ENCODE measurements at places on chromosomes 12 and 14.
A peak's percentile ranks its signal among the peaks of the same experiment; 100 is the strongest.

GRCh38 chr14:75126121-75126544, 715 bp downstream of the NEK9 start:
- DNase-seq = no peak

DNA sequence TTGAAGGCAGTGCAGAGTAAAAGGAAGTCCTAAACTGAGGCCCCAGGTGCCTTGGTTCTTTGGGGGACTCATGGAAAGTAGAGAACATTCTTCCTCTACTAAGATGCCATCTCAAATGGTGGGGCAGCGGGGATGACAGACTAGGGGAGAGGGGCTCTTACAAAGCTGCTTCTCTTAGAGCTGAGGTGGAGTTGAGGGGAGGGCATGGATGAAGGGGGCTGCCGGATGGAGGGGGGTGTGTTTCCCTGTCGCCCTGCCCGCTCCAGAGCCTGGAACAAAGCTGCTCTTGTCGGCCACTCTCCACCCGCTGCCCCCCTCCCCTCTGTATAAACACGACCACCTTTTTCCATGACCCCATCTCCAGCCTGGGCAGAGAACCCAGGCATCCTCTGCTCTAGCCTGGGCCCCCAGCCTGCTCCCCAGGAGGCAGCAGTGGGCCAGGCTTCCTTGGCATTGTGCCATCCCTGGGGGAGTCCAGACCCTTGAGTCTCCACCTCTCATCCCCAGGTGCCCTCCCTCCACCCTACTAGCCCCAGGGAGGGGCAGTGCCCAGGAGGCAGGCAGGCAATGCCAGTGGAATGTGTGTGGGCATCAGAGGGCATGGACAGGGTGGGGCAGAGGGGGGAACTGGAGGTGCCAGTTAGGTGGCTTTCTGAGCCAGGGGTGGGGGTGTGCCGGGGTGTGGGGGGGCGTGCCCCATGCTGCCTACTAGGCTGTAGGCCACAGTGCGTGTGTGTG, 1.7 kb downstream of the RARG start:
- no peak for DNase-seq

DNA sequence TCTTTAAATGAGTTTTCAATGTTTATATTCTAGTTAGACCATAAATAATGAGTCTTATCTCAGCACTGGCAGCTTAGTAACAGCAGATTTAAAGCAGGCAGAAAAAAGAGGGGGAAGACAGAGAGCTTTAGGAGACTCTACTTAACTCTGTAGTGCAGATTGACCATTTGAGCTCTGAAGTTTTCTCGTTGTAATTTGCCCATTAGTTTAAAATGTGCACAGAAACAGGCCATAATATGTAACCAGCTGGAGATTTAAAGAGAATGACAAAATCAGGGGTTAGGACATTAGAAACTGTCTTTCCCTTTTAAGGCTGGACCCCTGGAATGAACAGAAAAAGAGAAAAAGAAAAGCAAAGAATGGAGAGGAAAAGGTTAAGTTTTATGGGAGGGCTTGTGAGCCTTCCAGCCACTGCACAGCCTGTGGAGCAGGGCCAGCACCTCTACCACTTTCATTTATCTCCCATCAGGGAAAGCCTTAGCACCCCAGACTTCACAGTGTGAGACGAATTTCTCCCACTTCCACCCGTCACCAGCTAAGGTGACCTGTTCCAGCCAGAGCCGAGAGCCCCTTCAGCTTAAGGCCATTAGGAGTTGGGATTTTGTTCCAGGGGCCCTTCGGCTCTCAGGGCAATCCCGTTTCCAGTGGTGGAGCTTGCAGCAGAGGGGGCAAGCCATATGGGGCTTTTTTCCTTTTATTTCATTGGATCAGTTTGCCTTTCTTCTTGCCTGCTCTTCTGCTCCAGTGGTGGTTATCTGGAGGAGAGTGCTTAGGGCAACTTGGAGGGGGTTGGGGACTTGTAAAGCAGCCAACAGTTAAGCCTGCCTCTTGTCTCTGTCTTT, 8.0 kb downstream of the IL22 start:
- DNase-seq = no peak

DNA sequence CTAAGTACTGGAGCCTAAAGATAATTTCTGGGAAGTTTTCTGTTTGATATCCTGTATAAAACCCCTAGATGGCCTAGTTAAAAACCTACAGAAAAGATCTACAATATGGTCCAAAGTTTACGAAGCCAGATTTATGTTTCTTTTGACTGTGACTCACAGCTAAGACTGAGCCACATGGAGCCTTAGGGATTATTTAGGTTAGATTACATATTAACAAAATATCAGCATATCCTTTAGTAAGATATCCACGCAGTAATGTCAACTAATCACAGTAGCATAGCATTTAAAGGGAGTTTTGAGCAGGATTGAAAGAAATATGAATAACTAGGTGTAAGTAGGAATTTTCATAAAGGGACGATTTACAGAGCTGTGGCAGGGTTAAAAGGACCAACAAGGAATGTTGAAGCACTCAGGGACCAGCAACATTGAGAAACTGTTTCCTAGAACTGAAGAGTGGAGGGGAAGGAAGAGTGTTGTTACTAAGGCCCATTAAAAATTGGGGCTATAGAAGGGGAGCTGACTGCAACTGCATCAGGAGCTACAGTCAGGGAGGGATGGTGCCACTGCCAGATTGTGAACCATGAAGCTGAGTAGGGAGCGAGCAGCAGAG, 155.5 kb downstream of the DACT1 start:
- no peak for DNase-seq

- no peak for DNase-seq
Observed at GRCh38 chr12:563787-564298, 99.4 kb downstream of the NINJ2 start.

DNA sequence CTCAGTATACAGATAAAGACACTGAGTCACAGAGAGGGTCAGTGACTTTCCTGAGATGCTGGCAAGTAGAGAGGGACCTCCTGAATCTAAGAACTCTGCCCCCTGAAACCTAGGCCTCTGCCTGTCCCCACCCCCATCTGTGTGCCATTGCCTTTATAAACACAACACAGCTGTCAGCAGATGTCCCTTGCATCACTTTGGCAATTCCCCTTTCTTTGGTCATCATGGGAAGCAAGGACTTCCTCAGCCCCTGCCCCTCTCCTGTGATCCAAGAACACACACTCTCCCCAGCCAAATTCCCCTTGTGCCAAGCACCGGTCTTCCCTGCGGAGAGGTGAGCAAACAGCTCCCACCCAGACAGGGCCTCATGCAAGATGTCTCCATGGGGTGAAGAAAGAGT, 8.3 kb downstream of the TSPAN11 start:
- peak; percentile 6 for DNase-seq

GRCh38 chr14:104794993-104795780, at the start of gene AKT1:
TSS of gene AKT1 (minus strand) at chr14:104795748. CDS start at chr14:104792643, 3,105 bp downstream.
- no peak for DNase-seq

GRCh38 chr14:38930022-38930421, 173.0 kb downstream of the SEC23A start:
- DNase-seq = no peak

GRCh38 chr14:35689000-35689460, 120.1 kb downstream of the RALGAPA1 start:
- DNase-seq = no peak

DNA sequence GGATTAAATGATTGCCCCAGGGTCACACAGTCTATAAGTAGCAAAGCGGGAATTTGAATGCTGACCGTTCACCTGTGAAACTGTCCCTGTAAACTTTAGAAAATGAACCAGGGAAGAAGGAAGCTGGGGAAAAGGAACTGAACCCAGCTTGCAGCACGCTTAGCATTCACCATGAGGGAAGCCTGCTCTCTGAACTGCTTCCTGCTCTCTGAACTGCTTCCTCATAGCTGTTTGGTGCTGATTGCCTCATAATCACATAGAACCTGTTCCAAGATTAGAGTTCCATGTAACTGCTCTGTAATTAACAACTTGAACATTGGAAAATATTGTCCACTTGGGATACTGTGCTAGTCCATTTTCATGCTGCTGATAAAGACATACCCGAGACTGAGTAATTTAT, 1504.8 kb upstream of the TMEM132C start:
- DNase-seq = no peak

GRCh38 chr12:14619741-14620501, 52.2 kb upstream of the PLBD1 start:
- DNase-seq = no peak

DNA sequence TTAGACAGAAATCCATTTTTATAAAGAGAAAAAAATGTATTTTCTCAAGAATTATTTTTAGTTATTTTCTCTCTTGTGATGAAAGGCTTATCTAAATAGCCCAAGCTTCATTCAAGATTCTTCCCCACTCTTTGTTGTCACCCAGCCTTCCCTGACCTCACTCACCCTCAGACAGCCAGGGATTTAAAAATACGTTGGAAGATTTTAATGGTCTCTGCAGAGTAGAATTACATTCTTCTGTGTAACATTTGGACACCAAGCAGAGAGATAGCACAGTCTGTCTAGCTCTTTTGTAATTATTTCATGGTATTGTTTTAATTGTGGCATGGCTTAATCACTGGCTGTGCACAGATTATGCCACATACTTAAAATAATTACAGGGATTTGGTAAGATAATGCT, 130.3 kb downstream of the IGF1 start:
- no peak for DNase-seq

DNA sequence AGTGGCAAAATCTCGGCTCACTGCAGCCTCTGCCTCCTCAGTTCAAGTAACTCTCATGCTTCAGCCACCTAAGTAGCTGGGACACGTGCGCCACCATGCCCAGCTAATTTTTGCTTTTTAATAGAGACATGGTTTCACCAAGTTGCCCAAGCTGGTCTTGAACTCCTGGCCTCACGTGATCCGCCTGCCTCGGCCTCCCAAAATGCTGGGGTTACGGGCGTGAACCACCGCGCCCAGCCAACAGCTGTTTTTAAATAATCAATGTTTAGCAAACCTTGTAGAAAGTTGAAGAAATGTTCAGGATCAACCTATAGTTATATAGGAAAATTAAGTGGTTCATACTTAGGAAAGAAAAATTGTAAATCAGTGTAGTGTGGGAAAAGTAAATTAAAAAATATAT, 6.0 kb upstream of the HSP90AA1 start:
- no peak for DNase-seq

GRCh38 chr12:63164911-63165310, 13.9 kb upstream of the AVPR1A start:
- no peak for DNase-seq

- peak; percentile 65 for DNase-seq
Observed at GRCh38 chr12:114920771-114921554, 237.0 kb upstream of the TBX3 start.

DNA sequence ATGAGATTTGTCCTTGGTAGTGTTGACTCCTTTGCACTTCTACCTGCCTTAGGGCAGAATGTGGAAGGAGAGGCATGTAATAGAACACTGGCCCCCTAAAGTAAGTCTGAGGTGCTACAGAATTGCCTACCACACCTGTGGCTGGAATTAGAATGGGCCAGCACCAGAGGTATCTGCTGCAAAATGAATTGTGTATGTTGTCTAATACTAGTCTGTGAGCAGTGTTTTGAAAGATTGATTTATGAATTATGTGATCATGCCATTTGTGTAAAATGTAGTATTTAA, 5.7 kb upstream of the STYX start:
- DNase-seq = no peak

GRCh38 chr12:124568431-124569374, 1.3 kb upstream of the NCOR2 start:
- DNase-seq = peak; percentile 94

DNA sequence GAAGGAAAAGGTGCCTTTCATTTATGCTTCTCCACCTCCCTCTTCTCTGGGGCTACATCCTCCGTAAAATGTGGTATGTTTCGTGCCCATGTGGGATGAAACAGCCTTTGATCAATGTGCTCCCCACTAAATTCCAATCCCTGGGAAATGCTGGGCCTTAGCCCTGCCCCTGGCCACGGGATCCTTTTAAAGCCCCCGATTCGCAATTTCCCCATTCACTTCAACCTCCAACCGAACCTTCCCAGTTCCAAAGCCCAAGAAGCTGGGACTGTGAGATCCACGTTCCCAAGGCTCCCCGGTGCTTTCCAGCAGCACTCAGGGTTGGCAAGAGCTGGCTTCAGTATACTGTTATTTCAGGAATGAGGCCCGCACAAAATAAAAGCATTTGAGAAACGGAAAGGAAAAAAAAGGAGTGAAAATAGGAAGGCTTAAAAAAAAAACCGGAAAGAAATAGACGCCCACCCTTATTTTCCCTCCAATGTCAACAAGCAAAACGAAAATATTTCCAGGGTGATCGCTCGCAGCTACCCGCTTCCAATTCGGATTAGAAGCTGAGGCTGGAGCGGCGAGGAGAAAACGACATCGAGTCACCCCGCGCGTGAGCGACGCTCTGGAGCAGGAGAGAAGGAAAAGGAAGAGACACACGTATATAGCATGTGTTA, 1.3 kb upstream of the FOXG1 start:
- no peak for DNase-seq

Measured in fibroblast of pulmonary artery (primary cell).